ENCODE measurements at places on chromosomes 7 and 10. TPM values are rescaled to one million over a fixed set of nuclear protein-coding genes. Genes with fewer than 3 reads are reported as not detected.

- DNase-seq, result no peak
Observed at GRCh38 chr10:89301721-89302445, at the start of gene IFIT2. TSS of gene IFIT2 (plus strand) at chr10:89302046. CDS start at chr10:89302124, 78 bp downstream.

- no peak for DNase-seq
Observed at GRCh38 chr10:79360499-79361342, 13.5 kb downstream of the PPIF start.

DNA sequence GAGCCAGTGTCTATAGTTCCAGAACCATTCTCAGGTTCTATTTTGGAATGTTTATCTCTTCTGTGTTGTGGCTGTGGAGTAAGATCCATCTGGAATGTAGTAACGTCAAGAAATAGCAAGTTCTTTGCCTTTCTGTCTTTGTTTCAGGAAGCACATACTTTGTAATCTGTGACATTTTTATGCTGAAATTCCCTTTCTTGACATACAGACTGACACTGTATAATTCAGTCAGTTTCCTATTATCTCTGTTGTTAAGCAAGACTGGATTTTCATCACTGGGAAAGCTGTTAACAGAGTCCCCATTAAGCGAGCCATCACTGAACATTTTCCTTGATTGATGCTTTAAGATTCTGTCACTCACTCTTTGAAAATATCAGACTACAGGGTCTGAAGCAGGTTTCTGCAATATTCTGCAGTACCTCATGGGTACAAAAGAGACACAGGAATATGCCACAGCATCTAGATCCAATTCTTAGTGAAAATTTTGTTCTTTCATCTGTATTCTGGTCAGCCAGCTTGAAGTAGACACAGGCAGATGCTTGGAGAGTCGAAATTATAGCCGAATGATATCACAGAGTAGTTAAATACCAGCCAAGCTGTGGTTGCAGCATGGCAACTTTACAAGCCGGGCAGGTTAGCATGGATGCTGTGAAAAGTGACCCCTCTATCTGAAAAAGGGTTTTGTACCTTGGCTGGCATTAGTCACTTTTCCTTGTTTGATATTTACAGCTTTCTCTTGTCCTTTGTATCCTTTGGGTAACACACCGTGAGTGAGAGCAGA lies 62.6 kb downstream of the CACNB2 start:
- no peak for DNase-seq

DNA sequence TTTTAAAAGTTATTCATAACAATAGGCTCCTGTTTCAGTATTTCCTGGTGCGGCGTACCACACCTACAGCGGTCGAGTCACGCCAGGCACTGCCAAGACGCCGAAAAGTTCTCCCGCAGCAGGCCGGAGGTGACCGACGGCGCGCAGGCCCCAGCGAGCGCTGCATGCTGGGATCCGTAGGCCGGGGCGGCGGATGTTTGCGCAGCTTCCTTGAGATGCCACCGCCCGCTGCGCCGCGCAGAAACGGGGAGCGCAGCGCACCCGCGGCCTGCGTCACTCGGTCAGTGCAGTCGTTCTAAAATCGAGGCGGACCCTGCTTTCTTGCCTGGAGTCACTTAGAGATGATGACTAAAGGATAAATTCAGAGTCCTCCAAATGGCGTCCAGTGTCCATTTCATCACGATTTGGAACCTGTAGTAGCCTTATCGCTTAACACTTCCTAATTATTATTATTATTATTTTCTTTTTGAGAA lies 1.3 kb upstream of the KIF11 start:
- peak; percentile 93 for DNase-seq

CTAGE4 gene
- total RNA-seq, result not detected

CUEDC2 gene
- 32.1 TPM for total RNA-seq

- no peak for DNase-seq
Observed at GRCh38 chr7:102891693-102892261, 21.0 kb upstream of the LRRC17 start.

GRCh38 chr10:73644015-73644743 lies 2.9 kb upstream of the MYOZ1 start:
- peak; percentile 58 for DNase-seq

DNA sequence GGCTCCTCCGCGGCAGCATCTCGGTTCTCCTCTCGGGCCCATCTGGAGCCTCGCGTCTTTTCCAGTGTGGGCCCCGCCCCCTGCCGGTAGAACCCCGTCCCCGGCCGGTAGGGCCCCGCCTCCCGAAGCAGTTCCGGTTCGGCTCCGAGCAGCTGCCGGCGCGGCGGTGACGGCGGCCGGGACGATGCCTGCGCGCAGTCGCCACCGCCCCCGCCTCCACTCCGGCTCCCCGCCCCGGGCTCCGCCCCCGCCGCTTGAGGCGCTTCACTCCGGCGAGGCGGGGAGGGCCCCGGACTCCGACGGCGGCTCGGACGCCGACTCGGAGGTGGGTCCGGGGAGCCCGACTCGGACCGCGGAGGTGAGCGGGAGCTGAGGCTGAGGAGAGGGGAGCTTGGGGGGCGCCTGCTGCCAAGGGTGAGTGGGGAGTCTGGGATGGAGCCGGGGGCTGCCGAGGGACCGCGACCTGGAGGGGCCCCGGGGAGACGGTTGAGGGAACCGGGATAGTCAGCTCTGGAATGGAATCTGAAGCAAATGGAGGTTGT lies at the start of gene SAMD8:
SAMD8 (plus strand) TSS at position 292 of the 542 bp plus-strand sequence. CDS start 38,873 bp downstream, outside the sequence.
- peak; percentile 99 for DNase-seq

DNA sequence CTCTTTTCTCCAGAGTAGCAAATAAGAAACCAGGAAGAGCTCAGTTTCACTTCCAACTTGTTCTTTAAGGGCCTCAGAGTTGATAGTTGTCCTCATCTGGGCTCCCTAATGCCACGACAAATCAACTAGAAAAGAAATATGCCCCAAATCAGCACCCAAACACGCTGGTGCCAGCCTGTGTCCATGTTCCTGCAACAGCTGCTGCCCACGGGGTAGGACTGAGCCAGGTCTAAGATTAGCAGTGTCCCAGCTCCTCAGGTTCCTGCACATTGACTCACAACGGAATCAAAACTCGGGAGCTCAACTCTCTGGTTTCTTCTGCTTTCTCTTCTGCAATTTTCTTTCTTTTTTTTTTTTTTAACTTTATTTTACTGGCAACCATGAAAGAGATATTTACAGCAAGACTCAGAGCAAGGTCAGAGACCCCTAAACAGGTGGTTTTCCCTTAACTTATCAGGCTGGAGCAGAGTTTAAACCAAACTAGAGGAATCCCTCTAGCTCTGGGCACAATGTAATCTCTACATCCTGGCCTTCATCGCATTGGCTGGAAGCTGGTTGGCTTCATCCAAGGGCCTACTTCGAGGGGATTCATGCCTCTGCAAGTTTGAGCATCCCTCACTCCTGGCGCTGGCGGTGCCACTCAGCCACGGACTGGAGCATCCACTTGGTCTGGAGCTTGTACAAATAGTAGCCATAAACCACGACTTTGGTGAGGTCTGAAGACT lies 126.1 kb downstream of the PFKFB3 start:
- no peak for DNase-seq

GRCh38 chr7:2633538-2634266 lies 1.9 kb downstream of the TTYH3 start:
- no peak for DNase-seq

MRPS17 gene
- total RNA-seq, result 18.9 TPM

SLC39A12 gene
- not detected for total RNA-seq

DNA sequence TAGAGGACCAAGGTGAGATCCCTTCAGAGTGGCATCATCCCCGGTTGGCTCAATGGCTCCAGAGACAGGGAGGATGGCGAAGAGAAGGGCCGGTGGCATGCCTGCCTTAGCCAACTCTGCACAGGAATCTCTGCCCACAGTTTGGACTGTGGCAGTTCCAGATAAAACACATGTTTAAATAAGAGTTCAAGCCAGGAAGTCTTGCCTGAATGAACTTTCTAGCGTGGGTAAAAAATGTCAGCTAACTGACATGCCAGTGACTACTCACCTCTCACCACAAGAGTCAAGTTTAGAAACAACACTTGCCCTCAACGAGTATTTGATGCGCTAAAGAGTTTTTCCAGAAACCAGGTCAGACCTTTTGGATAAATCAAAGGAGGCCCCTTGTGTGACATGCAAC lies 3.0 kb downstream of the NOD1 start:
- DNase-seq, result no peak

DNA sequence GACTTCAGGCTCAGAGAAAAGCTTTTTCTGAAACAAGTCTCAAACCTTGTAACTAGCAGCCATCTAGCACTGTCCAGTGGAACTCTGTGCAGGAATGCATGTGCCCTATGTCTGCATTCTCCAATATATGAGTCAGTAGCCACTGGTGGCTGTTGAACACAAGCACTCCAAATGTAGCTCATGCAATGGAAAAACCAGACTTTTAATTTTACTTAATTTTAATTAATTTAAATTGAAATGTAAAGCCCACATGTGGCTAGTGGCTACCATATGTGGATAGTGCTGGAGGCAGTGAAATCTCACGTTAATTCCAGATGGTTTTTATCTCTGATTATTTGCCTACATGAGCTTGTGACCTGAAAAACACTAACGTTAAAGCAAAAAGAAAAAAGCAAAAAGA lies 225.1 kb downstream of the GATA3 start:
- peak; percentile 46 for DNase-seq

- DNase-seq, result no peak
Observed at GRCh38 chr7:45084336-45084735, 4.4 kb downstream of the NACAD start.

LRMDA gene
- total RNA-seq, result 18.5 TPM

DNA sequence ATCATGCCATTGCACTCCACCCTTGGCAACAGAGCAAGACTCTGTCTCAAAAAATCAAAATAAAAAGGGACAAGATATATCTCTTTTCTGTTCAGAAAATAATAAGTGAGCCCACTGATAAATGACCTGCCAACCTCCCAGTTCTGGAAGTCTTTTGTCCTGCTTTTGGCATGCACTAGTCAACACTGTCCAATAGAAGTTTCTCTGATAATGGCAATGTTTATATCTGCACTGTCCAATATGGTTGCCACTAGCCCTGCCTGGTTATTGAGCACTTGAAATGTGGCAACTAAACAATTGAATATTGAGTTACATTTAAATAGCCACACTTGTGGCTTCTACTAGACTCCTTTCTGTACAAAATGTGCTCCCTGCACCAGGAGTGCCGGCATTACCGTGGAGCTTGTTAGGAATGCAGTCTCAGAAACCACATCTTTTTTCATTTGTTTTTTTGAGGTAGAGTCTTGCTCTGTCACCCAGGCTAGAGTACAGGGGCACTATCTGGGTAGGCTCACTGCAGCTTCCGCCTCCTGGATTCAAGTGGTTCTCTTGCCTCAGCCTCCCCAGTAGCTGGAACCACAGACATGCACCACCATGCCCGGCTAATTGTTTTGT lies 229.7 kb downstream of the CACNB2 start:
- no peak for DNase-seq

GRCh38 chr10:87861566-87861952 lies 1.8 kb downstream of the KLLN start:
- DNase-seq, result peak; percentile 82

GRCh38 chr10:79131836-79132631 lies 63.3 kb downstream of the ZMIZ1 start:
- DNase-seq, result no peak

GRCh38 chr7:45259966-45260646 lies 102.5 kb downstream of the RAMP3 start:
- no peak for DNase-seq

GRID2IP gene
- 0.65 TPM for total RNA-seq

INMT gene
- 3.3 TPM for total RNA-seq

HABP2 gene
- total RNA-seq, result 24.3 TPM

GRCh38 chr7:2012981-2013380 lies 219.8 kb downstream of the MAD1L1 start:
- DNase-seq, result no peak

TMEM176A gene
- 49.6 TPM for total RNA-seq

DNA sequence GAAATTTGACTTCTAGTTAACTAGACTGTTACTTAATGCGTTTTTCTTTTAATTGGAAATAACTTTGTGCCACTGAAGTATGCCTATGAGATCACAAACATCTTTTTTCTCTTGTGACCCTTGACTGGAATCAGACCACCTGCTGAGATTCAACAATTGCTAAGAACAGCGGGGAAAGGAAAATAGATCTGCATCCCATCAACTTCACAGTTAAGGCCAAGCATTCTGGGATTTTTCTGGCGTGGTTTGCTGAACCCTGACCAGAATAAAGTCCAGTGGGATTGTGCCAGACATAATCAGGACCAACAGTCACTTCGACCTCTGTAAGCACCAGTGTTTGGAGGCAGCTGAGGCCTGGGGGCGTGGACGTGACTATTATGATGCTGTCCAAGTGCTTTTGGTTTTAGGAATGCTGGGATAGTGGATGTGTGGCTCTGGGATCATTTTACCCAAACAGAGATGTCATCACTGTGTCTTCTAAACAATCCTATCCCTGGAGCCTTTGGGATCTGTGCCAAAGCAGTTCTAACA lies 373.3 kb upstream of the PRKCQ start:
- no peak for DNase-seq

PKD2L1 gene
- total RNA-seq, result not detected

SHTN1 gene
- total RNA-seq, result 86.9 TPM

TFEC gene
- 45.1 TPM for total RNA-seq

TACR2 gene
- total RNA-seq, result 0.57 TPM

DNA sequence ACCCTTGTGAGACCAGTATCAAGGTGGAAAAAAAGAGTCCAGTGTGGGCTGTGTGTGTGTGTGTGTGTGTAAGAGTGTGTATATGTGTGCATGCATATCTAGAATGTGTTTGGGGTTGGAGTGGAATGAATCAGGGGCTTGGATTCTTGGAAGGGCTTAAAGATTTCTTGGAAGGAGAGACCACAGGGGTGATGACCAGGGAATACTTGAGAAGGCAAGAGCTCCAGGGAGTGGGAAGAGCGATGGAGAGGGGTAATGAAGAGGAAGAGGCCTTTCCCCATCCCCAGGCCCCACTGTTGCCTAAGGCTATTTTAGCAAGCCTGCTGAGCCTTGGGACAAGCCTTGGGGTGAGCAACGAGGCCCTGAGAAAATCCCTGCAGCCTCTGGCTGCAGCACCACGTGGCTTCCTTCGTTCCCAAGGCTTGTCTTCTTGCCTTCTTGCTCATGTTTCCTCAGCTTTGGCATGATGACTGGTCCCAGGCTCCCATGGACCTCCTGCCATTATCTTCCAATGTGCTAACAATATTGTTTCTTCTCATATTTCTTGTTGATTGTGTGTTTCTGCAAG lies 663.4 kb downstream of the INHBA start:
- DNase-seq, result no peak

DNA sequence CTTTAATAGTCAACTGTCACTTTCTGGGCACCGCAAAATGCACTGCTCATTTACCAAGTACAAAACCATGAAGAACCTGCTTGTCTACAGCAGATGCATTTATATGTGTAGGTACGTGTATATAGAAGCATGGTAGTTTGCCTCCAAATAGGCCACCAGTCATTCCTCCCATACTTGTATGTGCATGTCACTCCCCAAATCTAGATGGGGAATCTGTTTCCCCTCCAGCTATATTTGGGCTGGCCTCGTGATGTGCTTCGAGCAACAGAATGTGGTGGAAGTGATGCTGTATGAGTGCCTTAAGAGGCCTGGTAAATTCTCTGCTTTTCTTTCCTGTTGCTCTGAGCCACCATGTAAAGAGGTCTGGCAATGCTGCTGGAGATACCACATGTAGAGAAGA lies 47.1 kb downstream of the PSMC2 start:
- DNase-seq, result no peak

DNA sequence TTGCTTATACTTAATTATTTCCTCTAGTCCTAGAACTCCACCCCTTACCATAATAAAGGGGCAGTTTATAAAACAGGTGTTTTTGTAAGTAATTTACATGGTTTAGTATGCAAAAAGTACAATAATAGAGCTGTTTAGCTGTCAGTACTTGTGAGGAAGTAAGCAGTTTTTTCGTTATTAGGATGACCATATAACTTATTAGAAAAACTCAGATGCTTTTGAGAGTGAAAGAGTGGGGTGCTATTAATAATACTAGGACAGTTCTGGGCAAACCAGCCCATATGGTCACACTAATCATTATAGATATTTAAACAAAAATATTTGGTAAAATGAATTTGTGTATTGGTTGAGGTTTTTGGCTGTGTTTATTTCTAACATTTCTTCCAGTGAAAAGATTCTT lies 201.9 kb upstream of the KAT6B start:
- no peak for DNase-seq

IL6 gene
- not detected for total RNA-seq
